ENCODE measurements at places on chromosomes 4 and X.

GRCh38 chrX:121598356-121598755 is 550.9 kb downstream of the GLUD2 start:
- DNase-seq = no peak

DNA sequence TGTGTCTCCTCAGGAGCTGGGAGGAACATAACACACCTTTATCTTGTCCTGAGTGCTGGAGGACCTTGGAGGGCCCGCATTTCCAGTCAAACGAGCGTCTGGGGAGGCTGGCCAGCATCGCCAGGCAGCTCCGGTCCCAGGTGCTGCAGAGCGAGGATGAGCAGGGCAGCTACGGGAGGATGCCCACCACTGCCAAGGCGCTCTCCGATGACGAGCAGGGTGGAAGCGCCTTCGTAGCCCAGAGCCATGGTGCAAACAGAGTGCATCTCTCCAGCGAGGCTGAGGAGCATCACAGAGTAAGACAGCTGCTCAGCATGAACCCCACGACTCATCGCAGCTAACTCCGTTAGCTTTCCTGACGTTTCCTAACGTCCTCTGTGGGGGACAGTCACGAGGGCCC is 430 bp downstream of the TRIML1 start:
- no peak for DNase-seq

DNA sequence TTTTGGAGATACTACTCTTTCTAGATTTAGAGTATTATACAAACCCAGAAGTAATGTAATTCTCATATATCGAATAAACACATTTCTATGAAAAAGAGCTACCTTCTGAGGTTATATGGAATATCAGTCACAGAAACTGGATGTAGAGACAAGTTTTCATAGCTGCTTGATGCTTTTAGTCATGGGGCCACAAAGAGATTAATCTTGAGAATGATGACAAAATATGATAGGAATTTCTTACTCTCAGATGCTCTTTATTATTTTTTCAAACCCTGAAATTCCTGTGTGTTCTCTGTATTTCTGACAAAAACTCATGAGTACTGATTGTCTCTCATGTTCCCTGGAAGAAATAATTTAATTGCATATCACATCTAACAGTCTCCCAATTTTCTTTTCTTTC is 662.5 kb downstream of the RAPGEF2 start:
- DNase-seq = no peak

- no peak for DNase-seq
Measured at GRCh38 chrX:105646592-105647372, 175.6 kb upstream of the NRK start.

GRCh38 chr4:77188498-77189220 is 31.7 kb downstream of the CCNG2 start:
- no peak for DNase-seq

DNA sequence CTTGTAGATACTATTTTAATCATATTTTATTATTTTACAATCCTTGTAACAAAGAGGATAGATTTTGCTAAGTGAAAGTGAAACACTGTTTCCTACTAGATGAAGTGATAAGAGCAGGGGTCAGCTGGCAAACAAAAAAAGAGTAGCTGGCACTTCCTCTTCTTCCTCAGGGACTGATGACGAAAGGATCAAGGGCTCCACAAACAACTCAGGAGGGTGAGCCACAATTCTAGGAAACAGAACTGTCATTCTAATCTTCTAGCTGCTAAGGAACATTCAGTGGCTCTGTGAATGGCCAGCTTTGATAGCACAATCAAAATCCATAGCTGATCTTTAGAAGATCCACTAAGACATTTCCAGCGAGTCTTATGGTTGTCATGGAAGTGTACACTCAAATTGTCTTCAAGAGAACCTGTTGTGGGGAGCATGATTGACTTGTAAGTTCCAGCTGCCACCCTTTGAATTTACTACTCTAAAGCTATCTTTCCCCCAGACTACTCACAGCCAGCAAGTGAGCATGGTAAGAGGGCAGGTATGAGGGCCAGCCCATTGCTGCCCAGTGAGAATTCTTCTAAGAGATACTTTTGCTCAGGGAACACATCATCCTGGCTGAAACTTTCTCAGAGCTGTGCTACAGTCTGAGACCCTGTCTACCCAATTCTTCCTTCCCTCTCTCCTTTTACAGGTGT is 275.7 kb upstream of the RASGEF1B start:
- DNase-seq = no peak

DNA sequence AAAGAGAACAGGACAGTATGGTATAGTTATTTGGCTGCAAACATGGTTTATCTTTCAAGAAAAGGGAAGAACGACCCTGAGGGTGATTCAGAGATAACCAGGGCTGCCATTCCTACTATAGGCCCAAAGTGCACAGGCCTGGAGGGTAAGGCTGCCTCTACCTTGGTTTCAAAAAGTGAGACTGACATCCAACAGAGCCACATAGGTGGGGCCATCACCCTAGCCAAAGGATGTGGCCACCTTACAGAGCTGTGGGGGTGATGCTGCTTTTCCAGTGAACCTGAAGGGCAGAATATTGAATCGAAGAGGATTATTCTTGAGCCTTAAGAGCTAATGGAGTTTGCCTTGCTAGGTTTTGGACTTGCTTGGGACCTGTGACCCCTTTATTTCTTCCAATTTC is 15.7 kb downstream of the SH2D1A start:
- no peak for DNase-seq

DNA sequence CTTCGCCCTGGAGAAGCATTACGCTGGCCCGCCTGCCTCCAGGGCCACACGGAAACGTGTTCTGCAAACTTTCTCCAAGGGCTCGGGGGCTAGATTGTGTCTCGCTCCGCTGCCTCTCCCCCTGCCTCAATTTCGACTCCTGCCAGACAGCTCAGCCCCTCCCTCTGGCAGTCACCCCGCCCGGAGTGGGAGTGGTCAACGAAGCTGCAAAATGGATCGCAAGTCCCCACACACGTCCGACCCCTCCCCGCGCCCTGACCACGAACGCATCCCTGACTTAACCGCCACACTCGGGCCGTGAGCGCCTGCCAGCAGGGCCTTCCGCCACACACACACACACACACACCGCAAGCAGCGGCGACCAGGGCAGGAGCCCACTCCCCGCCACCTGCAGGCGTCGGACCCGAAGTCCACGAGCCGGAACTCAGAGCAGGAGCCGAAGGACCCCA is 47.0 kb upstream of the NKAP start:
- no peak for DNase-seq

- DNase-seq = no peak
Measured at GRCh38 chr4:138976526-138976925, 39.1 kb upstream of the NOCT start.

DNA sequence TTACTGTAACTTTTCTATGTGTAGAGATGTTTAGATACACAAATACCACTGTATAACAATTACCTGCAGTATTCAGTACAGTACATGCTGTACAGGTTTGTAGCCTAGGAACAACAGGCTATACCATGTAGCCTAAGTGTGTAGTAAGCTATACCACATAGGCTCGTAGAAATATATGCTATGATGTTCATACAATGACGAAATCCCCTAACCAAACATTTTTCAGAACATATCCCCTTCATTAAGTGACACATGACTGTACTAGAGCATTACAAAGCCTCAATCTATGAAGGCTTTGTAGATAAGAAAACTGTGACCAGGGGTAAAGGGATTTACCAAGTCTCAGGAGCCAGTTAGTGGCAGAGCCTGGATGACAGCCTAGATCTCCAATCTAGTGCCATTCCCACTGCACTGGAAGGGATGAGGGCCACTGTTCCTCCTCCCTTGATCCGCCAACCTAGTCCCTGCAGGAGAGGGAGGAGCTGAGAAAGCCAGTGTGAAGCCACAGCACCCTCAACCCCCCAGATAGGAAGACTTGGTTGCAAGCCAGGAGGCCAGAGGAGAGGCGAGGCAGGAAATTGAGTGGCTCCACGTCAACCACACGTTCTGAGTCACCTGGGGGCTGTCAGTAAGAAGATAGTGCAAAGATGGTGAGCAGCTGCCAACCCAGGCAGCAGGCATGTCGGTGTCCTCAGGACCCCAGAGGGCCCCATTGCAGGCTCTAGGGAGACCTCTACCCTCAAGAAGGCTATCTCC is 227.7 kb downstream of the BCOR start:
- DNase-seq = no peak

- DNase-seq = no peak
Measured at GRCh38 chr4:110950731-110951130, 327.9 kb upstream of the PITX2 start.

DNA sequence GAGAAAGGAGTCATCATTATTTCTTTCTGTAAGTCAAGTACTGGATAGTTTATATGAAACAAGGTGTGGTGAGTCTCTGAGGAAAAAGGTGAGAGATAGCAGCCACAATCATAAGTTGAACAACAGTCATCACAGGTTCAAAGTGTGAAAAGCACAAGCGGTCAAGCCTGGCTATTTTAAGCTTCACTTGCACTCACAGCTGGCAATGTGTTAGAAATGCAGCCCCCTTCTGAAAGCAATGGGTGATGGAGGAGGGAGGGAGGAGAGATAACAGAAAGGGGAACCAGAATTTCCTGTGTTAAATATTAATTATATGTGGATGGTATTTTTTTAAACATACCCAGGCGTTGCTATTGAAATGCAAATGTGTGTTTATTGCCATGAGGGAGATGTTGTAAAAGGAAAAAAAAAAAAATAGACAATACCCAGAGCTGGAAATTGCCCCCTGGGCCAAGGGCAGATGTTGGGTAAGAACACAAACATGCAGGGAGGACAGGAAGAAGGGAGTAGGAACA is 26.9 kb upstream of the BMP3 start:
- DNase-seq = no peak

DNA sequence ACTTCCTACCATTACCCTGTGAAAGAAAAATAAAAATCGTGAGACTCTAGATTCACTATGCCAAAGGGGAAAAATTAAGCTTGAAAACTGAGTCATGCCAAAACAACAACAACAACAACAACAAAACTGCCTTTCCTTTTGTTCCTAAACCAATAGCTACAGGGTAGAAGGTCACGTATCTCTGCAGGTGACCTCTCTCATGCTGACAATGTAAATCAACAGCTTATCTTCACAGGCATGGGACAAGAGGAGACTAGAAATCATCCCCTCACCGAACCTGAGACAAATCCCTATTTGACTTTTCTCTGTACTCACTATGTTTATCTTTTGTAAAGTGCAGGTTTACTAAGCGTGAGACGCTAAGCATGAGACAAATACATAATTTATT is 20.5 kb upstream of the AADAT start:
- no peak for DNase-seq

GRCh38 chrX:77118686-77119085 is 328.5 kb upstream of the FGF16 start:
- DNase-seq = no peak

DNA sequence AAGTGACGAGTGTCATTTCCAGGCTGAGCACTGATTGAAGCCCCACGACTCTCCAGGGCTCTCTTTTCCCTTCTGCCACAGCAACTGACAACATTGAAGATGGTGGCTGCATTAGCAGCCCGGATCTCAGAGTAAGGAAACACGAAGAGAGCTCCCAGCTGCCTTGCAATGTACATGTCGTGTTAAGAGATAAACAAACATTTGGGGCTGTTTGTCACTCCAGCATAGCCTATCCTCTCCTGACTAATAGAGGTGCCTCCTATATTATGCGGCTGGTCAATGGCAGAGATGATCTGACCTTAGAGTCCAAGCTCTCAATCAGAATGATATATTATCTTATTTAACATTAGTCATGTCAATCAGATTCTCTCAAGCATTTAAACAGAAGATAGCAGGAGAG is 38.6 kb downstream of the ATXN3L start:
- DNase-seq = no peak

DNA sequence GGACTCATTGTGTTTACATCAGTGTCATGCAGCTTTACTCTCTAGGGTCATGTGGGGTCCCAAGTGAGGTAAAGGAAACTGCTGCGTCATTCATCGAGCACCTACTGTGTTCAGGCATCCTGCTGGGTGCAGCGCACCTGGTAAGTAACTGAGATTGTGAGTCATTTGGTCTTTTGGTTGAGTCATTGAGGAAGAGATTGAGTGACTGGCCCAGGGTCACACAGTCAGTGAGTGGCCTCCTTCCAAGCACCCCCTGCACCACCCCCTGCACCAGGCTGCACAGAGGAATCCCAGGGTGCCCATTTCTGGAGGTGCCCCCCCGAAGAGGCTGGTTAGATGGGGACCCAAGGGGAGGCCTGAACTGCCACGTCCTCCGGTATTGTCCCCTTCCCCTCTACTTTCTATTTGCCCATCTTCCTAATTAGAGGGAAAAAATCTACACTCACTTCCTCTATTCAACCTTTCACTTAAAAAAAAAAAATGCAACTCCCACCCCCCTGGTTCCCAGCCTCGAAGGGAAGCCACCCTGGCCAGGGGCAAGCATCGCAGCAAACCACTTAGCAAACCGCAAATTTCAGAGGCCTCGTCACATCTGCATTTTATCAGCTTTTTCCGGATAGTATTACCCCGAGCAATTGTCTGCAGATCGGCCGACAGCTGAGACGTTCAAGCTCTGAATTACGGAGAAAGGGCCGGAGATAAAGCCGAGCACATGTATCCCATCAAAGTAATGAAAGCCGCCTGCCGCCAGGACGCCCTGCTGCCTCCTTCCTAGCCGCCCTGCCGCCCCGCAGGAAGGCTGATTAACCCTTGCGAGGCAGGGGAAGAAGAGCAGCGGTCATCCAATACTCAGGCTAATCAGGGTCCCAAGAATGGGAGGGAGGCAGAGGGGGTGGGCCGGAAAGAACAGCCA is 96.3 kb upstream of the MSX1 start:
- DNase-seq = no peak

- no peak for DNase-seq
Measured at GRCh38 chr4:21512353-21512752, 436.2 kb downstream of the KCNIP4 start.

GRCh38 chrX:13750204-13750603 is 15.7 kb downstream of the OFD1 start:
- DNase-seq = no peak

DNA sequence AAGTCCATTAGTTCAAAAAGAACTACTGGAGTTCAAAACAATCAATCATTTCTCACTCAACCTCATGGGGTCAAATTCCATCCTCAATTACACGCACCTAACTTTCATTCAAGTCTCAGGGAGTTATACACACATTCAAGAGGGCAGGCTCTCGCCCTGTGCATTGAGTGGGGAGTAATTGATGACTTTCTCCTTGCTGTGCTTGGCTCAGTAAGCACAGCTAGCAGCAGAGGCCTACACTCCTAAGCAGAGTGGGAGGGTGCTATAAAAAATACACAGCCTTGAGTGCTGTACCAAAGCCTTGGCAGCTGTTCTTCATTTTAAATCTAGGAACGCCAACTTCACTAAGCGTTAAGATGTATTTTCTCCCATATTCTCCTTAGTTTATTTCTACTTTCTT is 958.3 kb upstream of the ADGRL3 start:
- DNase-seq = no peak

GRCh38 chrX:30895370-30895769 is 6.3 kb upstream of the TAB3 start:
- DNase-seq = no peak

Measured in Panc1 (cell line).